ENCODE measurements at places on chromosomes 13 and 19.
A peak's percentile ranks its signal among the peaks of the same experiment; 100 is the strongest.

DNA sequence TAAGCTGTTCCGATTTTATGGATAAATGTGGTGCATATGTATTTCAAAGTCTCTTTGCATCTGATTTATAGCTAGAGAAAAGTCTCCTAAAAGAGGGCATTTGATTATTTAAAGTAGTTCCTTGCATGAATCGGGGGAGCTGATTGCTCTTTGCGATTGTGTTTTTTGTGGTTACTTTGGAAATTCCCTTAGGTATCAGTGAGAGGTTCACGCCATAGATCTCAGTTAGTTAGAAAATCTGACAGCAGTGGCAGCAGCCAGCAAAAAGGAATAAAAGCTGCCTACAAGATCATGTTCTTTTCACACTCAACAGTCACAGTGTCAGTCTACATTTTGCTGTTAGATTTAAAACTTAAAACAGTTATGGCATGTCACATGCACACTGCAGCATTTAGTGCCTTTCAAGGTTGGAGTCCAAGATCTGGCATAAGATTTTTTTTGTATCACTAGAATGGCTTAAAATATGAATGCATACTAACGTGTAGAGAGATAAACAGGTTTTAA, 436.5 kb upstream of the PCDH20 start:
- DNase-seq = no peak

GRCh38 chr19:7658219-7658686, 10.6 kb upstream of the RETN start:
- no peak for DNase-seq

DNA sequence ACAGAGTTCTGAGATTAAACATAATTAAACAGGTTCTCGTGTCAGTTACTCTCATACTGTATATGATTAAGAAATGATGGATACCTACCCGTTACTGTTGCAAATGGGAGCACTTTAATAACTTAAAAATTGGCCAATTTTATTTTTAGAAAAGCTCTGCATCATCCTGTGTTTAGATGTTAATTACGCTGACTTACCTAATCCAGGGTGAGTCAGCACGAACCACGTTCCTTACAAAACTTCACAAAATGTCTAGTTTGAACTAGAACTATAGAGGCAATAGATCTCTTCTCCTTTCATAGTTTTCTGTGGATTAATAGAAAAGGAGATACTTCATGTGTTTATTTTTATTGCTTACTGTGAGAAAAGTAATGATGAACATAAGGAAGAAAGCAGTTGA, 363.9 kb downstream of the MYO16 start:
- no peak for DNase-seq

DNA sequence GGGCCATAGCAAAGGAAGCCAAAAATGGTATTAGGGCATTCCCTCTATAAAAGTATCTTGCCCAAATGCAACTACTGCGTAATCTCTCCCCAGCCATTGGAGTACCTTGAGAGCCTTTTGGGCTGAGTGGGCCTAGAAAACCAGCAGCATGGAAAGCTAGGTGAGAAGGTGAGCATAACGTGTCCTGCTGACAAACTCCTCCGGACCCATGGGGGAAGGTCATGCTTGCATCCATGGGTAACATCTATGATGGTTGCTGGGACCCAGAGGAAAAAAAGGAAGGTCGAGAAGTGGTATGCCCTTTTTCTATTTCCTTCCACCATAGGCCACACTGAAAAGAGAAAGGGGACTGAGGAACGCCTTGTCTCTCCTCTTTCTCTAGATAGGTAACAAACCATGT, 57.4 kb downstream of the ZNF728 start:
- DNase-seq = no peak

DNA sequence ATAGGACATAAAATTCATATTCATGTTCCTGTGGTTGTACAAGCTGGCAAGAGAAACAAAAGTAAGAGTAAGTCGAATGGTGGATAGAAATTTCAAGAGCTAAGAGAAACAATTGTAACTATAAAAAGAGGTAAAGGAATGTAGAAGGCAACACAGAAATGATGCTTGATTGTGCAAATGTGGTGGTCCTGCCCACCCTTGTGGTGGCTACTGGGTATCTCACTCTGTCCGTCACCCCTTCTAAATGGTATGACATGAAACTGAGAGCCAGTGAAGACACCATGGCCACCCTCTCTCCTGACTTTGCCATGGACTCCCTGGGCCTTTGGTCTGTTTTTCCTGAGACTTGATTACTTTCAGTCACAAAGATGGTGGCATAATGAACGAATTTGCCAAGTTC, 925.9 kb upstream of the SLITRK6 start:
- DNase-seq = peak; percentile 36

- DNase-seq = no peak
These were observed 1633.5 kb downstream of the SLITRK1 start for GRCh38 chr13:82248762-82249161.

- no peak for DNase-seq
These were observed 17.8 kb upstream of the ZBTB7A start for GRCh38 chr19:4084547-4084877.

All from WERI-Rb-1 (cell line).